ENCODE measurements at places on chromosomes 3 and 15.

DNA sequence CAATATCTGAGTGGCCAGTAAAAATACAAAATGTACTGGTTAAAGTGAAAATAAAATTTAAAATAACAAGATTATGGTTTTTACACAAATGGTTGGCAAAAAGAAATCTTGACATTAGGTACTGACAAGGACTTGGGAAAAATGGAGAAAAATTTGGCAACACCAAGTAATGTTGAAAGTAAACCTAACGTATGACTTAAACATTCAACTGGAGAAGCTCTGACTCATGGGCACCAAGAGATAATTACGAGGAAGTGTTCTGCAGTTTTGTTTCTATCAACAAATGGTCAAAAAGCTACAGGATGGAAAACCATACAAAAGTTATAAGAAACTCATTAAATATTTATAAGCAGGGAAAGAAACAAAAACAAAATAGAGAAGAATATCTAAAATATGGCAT lies 177.7 kb downstream of the ZNF385D start:
- no peak for DNase-seq

DNA sequence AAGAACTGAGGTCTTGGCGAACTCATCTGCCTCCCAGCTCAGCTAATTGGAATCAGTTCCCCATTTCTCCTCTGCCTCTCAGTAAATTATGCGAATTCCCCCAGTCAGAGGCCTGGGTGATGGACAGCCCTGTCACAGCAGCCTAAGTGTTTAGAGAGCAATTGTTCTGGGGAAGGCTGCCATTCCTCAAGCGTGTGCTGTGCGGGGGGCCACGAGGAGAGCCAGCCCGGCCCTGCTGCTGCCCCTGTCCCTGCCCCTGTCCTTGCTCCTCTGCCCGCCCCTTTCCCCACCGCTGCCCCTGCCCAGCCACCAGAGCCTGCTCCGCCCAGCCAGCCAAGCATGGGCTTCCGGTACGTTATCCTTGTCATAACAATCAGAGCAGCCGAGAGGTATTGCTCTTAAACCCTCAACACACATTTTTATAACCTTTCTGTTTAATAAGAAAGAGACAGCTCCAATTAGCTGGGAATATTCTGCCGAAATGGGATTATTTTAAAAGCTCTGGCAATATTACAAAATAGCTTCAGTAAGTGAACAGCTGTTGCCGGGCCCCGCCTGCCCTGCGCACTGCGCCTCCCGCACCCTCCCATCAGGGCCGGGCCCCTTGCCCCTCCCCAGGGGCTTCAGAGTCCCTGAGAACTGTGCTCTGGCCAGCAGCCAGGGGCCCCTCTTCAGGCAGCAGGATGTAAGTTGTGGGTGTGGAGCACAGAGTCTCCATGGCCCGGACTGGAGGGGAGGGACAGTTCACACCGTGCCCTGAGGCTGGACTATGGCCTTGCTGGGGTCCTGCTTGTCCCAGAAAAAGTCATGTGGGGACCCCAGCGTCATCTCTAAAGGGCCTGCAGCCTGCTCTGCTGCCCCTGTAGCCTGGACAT lies 12.4 kb upstream of the CACNA2D2 start:
- no peak for DNase-seq

DNA sequence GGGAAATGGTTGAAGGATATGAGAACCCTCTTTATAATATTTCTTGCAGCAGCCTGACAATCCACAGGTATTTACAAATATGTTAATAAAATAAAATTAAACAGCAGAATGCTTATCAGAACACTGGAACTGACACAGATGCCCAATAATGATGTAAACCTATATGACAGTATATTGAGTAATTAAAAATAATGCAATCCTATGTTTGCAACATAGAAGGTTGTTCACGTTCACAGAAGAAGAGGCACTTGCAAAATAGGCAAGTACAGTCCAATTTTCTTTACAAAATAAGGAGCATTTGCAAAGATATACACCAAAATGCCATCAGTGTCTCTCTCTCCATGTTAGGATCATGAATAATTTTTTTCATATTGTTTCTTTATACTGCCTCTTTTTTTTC lies 397.0 kb upstream of the WNT5A start:
- DNase-seq: no peak

DNA sequence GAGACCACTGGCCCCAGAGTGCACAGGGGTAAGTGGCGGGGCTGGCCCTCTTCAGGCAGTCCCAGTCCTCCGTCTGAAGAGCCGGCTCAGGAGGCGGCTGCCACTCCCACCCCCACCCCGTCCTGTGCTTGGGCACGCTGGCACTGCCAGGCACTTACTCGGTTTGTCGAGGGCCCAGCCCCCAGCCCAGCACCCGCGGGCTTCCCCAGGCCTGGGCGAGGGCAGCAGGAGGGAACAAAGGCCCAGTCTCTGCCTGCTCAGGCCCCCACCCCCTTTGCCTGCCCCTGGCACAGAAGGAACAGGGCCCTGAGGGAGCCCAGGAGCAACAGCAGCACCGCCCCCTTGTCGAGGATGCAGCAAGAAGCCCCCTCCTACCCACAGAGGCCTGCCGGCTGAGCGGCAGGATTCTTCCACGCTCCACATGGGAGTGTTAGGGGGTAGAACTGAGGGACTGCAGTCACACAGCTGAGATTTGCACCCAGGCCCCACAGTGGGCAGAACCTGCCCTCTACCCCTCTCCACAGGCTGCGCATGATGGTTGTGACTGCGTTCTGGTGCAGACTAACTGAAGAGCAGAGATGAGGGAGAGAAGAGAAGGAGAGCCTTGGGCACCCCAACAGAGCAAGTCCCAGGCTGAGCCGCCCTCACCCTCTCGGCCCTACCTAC lies 8.9 kb downstream of the DUSP7 start:
- no peak for DNase-seq

DNA sequence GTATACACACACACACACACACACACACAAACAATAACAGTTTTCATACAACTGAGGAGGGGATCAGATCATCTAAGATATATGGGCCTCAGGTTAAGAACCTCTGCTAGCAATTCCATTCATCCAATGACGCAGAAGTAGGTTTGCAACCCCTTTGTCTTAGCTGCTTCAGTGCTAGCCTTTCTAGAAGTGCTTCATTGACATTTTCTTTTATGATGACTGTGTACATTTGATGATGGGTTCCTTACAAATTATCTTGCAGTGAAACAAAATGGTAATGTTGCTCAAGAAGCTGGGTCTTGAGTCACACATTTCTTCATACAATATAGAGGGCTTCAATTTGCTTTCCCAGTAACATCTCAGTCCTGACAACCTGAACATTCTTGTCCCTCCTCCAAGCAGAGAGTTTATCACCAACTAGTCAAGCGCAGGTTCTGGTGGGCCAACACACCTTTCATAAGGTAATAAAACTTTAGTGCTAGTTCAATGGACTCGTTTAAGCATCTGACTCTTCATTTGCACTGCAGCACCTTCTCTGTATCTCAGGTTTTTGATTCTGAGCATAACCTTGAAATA lies 269.5 kb downstream of the CNTN3 start:
- DNase-seq: no peak

- DNase-seq: no peak
Observed at GRCh38 chr3:45986303-45986982, 9.2 kb downstream of the FYCO1 start.

GRCh38 chr3:100044369-100044768 lies 69.9 kb downstream of the FILIP1L start:
- DNase-seq: no peak

- DNase-seq: no peak
Observed at GRCh38 chr3:136929977-136930670, 27.7 kb upstream of the IL20RB start.

DNA sequence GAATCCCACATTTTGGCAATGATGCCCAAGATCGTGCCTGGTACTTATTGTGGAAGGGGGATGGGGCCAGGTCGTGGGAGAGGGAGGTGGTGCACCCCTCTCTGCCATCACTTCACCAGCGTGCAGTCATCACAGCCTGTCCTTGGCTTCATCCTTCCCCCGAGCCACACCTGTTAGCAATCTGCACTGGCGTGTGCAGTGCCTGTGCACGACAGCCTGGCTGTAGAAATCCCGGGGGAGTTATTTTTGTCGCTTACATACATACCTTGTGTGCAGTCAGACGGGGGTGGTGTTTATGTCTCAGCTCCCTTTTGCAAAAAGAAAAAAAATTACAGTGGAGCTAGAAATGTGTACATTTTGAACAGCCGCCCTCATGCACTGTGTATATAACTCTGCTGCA lies 216.0 kb downstream of the TLE3 start:
- DNase-seq: no peak

DNA sequence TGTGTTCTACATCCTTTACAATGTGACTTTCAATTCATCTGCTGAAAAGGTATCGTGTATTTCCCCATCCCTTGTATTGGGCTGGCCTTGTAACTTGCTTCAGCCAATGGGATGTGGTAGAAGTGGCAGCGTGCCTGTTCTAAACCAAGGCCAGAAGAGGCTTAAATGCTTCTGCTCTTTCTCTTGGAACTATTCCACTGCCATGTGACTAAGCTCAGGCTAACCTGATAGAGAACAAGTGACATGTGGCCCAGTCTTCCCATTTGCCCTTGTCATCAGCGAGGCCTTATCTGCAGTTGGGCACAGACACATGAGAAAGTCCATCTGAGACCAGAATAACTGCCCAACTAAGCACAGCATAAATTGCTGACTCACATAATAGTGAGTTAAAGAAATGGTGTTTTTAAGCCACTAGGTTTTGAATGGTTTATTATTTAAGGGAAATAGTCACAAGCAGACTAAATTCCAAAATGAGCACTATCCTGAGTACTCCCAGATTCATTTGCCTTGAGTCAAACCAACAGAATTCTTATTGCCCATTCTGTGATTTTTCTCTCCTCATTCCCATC lies 230.2 kb downstream of the CPNE4 start:
- no peak for DNase-seq

GRCh38 chr3:19365471-19365870 lies 217.2 kb downstream of the KCNH8 start:
- DNase-seq: no peak

DNA sequence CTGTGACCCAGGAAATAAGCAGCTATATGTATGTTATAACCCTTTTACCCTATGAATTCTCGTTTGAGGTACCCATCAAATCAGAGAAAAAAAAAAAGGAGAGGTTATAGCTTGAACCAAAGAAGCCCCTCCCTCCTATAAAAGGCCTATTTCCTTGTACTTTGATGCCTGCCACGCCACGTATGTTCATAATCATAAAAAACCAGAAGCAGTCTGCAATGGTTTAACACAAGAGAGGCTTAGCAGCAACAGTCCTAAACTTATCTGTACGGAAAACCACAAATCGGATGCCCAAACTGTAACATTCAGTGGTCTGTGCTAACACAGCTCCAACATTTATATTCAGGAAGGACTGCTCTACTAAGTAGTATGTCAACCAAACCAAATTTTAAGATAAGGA lies 21.2 kb downstream of the CCR8 start:
- no peak for DNase-seq
